ENCODE measurements at places on chromosomes 12 and 14.

- DNase-seq, result no peak
These were observed 35.1 kb upstream of the LTBP2 start for GRCh38 chr14:74647061-74647677.

- DNase-seq, result no peak
These were observed 122.5 kb upstream of the MAX start for GRCh38 chr14:65224799-65225198.

DNA sequence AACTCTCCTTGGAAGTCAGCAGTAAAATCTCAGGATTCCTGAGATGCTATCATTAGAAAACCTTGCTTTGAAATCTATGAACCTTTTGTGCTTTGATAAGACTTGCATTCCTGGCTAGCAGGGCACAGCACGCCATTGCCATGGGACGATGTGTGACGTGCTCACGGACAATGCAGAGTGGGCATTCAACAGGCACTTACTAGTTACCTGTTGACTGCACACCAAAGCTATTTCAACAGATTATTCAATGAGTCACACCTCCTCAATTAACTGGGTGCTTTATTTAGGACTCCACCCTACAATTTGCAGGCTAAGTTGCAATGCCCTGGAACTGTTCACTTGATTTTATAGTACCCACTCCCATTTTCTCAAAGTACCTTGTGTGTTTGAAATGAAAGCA, 11.3 kb downstream of the NOS1 start:
- DNase-seq, result no peak

- no peak for DNase-seq
These were observed 52.5 kb downstream of the SPIC start for GRCh38 chr12:101527682-101528081.

DNA sequence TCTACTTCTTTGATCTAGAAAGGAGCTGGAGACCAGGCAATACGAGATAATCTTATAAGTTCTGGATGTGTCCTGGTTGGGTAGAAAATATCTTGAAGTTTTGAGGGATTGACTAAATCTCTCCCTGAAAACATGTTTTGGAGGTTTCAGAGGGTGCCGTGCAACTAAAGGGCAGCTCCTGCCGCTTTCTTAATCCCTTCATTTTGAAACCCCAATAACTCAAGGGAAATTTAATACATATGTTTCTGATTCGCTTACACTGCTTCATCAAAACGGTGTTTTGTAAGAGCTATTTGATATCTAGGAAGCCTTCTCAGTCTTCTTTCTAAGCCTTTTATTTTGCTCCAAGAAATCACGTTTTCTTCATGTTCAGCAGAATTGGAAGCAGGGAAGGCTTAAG, 129.0 kb downstream of the ASCL1 start:
- DNase-seq, result no peak
